ENCODE measurements at places on chromosomes 5 and 9.

DNA sequence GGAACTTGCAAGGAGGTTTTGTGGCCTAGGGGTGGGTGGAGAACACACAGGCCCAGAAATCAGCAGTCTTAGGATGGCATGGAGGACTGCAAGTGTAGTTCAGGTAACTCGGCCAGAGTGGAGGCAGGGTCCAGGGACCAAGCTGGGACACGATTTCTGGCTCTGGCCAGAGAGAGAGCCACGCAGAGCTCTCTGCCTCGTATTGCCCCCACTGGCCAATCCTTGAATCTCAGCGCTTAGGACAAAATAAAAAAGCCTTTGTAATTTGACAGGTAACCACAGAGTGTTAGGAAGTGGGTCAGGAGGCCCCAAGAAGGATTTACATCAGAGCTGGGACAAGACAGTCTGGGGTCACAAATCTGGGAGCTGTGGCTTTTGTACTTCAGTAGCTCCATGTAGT, 11.7 kb downstream of the MAP3K1 start:
- no peak for DNase-seq

GRCh38 chr9:114742947-114743346, 61.0 kb upstream of the TEX48 start:
- DNase-seq, result no peak

DNA sequence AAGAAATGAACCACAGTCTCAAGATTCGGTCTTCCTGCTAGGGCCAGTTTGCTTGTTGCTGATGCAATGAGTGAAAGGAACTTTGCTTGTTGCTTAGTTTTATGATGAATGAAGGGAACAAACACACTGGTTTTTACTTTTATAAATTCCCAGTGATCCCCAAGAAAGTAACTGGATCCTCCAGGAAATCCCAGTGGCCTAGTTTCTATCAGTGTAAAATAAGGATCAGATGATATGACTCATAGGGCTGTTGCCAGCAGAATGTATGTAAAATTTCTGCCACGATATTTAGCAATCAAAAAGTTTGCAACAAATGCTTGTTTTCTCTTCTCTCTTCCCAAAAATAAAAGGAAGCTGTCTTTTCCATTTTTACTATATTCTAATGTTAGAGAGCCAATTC, 160.1 kb upstream of the CDKN2B start:
- DNase-seq, result peak; percentile 17

DNA sequence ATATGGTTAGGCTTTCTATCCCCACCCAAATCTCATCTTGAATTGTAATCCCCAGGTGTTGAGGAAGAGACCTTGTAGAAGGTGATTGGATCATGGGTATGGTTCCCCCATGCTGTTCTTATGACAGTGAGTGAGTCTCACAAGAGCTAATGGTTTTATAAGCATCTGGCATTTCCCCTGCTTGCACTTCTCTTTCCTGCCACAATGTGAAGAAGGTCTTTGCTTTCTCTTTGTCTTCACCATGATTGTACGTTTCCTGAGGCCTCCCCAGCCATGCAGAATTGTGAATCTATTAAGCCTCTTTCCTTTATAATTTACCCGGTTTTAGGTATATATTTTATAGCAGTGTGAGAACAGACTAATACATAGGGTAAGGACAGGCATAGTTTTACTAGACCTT, 334.5 kb downstream of the TLR4 start:
- no peak for DNase-seq

DNA sequence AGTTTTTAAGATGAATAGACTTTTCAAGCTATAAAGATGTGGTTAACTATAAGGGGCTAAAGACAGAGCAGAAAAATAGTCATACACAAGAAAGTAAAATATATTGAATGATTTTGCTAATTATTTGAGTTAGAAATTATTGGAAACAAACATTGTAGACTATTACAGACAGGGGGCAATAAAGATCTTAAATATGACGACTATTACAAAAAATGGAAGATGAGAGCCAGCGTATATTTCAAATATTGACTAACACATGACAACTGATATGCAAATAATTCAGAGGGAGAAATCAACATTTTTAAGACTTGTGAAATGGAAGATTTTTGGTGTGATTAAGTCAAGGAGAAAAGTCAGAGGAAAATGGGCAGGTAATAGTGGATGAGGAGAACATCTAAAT, 520.2 kb upstream of the NUDT12 start:
- no peak for DNase-seq

DNA sequence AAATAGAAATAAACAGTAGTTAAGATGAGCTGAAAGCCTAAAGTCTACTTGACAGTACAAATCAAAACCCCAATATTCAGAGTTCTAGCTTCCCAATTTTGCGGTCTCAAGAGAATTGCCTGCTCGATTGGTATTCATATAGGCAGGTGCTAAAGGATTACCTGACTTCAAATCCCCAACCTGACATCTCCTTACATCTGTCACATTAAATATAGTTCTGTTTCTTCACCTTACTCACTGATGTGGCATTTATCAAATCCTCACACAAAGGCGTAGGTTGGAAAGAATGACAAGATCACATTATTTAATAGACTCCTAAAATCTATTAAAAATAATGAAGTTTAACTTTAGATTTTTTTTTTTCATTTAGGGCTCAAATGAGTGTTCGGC, 72.8 kb upstream of the ANKH start:
- DNase-seq, result no peak

DNA sequence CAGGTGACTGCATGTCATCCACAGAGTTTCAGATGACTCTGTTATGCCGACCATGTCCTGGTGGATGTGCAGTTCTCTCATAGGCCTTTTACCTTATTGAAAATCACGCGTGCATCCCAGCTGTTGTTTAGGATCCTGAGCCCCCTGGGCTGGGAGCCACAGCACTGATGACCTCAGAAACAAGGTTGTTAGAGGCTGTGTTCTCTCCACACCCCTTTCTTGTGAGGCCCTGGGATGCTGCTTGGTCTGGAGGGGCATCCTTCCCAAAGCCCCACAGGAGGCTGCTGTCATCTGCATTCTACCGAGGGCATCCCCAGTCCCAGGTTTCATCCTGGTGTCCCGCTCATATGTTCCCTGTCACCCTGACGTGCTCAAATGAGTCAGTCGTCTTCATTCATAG, 76.5 kb upstream of the IRX4 start:
- no peak for DNase-seq

DNA sequence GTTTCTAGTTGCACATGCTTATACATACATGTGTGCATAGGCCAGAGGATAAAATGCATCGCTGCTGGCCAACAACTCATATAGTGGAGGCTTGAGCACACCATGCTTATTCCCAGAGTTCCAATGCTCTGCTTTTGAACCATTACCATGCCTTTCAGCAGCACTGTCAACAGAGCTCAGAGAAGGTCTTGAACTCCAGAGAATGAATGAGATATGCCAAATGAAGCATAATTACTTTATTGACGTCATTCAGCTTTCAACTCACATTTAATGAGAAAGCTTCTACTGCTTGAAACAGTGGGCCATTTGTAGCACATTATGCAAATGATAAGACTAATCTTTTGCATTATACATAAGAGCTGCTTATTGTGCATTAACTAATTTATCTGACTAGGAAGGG, 765.3 kb upstream of the GRAMD2B start:
- DNase-seq, result no peak
